ENCODE measurements at places on chromosomes 16 and 17.

- DNase-seq = no peak
Observed at GRCh38 chr17:17849845-17850373, 13.1 kb upstream of the SREBF1 start.

DNA sequence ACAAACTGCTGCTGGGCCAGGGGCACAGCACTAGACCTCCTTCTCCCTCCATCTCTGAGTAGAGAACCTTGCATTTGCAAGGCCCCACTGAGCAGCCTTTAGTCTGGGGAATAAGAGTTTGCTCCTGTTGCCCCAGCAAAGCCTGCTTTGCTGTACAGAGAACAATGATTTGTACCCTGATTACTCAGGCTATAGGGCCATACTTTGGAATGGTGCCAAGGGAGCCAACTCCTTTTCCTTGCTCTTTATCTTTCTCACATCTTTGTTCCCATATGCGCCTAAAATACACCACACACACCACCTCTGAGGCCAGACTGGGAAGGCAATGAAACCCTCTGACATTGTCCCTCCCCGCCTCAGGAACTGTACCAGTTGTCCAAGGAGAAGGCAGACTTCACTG is 21.2 kb downstream of the LIG3 start:
- DNase-seq = no peak

DNA sequence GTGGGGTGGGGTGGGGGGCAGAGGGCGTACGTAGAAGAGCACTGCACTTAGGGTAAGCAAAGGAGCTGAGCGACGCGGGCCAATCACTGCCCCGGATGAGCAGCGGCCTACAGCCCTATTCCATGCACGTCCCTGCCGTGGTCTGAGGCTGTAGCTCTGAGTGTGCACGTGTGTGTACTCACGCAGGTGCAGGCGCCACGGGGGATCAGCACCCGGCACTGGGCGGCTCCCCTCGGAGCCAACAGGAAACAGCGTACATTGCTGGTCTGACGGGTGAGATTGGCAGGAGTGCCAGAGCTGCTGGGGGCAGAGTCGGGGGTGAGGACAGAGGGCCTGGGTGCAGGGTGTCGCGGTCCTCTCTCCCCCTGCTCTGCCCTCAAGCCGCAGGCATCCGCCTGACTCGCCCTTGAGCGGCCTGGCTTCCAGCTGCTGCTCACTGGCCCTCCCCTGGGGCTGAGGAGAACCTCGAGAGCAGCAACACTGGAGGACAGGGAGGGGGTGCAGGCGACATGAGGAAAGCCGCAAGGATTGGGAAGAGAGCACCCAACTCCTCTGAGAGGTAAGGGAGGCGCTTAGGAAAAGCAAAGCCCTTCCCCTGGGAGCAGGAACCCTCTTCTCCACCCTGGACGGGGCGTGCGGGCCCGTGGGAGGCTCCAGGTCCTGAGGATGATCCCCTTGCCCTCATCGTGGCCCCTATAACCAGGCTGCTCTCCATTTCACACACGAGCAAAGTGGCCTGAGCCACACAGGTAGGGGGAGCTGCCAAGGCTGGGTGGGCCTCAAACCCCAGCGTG is 57.8 kb downstream of the ENGASE start:
- peak; percentile 39 for DNase-seq

DNA sequence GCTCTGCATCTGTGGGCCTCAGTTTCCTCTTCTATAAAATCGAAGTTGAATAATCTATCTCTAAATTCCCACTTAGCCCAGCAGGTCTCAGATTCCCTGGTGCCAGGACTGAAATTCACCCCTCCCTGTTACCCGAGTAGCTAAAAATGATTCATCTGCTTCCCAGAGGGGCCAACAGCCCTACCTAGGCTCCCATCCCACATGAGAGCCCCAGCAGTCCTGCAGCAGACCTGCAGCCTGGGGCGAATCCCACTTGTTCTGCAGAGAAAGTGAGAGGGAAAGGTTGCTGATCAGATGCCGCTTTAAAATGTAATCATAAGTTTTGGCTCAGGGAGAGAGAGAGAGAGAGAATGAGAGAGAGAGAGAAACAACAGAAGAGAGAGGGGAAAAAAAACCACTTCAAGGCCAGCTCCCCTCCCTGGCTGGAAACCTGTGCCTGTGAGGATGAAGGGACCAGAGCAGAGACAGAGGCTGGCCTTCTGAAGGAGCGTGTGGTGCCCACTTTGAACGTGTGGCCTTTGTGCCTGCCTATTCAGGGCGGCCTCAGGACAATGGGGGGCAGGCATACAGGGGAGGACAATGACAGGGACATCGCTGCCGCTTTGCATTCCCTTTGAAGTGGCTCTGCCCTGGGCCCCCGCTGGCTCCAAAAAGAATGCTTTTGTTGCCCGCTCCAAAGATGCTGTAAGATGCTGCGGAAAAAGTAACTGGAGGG is 85.2 kb upstream of the NKD1 start:
- DNase-seq = no peak

DNA sequence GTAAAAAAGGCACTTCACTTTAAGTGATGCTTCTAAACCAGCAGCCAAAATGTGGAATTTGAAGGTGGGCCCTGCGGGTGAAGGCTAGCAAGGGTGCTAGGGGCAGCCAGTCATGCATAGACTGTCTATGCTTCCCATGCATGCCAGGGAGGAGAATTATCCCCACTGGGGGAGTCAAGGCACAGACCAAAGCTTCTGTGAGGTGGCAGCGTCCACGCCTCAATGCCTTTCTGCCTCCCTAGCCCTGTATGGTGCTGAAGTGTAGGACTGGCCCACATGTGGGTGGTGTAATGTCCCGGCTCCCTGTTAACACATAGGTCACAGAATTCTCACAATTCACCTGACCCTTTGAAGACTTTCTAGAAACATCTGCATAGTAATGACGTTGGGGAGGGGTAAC is 1.9 kb downstream of the HS3ST2 start:
- DNase-seq = no peak

- no peak for DNase-seq
Observed at GRCh38 chr16:80954985-80955384, 51.7 kb downstream of the CMC2 start.

- no peak for DNase-seq
Observed at GRCh38 chr17:7712111-7712771, 5.3 kb upstream of the DNAH2 start.

DNA sequence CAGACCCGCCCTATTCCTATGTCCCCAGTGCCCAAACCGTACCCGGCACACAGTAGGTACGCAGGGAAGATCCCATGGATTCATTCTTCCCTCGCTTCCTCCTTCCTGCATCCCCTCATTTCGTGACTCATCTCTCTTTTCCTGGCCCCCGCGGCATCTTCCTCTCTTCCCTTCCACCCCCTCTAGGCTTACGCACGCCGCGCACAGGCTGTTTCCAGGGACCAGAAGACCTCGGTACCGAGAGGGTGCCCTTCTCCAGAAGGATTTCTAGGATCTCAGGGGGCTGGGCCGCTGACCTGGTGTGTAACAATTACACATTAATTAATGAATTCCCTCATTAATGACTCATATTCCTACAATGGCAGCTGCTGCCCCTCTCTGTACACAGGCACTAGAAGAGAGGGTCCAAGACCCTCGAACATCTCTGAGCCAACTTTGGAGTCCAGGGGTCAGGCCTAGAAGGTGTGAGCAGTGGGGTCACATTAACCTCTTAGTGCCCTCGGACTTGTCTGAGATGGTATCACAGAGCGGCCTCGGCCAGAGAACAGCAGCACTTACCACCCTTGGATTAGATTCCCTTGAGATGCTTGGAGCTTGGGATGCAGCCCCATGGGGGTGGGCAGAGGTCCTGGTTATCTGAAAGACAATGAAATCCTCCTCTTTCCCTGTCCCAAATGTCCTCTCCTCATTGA is 16.8 kb upstream of the PLLP start:
- no peak for DNase-seq

DNA sequence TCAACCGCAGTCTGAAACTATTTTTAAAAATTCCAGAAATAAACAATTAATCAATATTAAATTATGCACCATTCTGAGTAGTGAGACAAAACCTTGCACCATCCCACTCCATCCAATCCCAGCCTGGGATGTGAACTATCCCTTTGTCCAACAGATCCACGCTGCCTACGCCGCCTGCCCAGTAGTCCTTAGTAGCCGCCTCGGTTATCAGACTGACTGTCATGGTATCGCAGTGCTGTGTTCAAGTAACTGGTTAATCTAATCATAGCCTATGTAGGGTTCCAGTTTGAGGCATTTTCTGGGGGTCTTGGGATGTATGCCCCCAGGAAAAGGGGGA is 437.7 kb downstream of the HS3ST3B1 start:
- DNase-seq = no peak

DNA sequence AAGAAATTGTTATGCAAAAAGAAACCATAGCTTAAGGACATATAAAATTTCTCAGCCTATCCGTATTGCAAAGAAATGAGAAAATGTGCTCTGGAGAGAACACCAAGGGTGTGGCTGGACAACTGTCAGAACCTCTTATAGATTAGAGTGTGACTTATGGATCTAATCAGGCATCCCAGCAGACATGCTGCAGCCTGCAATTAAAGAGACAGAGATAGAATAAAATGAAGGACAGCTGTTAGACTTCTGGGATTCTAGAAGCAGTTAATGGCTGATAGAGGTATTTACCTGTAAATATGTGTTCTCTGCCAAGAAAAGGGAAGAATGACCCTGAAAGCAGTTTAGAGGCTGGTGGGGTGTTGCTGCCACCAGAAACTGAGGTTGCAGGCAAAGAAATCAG is 160.1 kb upstream of the KIF2B start:
- no peak for DNase-seq

GRCh38 chr17:80415626-80416137 is 715 bp downstream of the ENDOV start:
- DNase-seq = no peak

GRCh38 chr17:13671771-13672170 is 70.0 kb upstream of the HS3ST3A1 start:
- DNase-seq = no peak
